Stimulated activated CD8-positive, alpha-beta memory T cell treated with anti-CD3 and anti-CD28 coated beads, Interleukin-2, amount 100 ng/mL, for 1 hour (primary cell): ENCODE measurements at places on chromosomes 3 and 15.
A peak's percentile ranks its signal among the peaks of the same experiment; 100 is the strongest.

- no peak for DNase-seq
These were observed 1.8 kb upstream of the SH2D7 start for GRCh38 chr15:78090422-78091063.

GRCh38 chr3:130393594-130393993 lies 48.1 kb downstream of the COL6A5 start:
- DNase-seq: no peak

DNA sequence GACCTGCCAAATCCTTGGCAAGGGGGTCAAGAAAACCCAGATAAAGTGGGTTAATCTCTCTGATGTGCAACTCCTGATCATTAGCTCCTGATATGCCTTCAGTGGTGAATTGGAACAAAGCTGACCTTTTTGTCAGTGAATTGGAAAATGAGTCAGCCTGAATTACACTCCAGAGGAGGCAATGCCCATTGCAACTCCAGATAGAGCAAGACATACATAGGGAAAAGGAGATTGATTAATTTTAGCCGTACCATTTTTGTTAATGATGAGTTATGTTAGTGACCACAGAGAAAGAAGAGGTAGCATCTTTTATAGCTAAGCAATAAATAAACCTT lies 195.2 kb upstream of the CADPS start:
- no peak for DNase-seq

DNA sequence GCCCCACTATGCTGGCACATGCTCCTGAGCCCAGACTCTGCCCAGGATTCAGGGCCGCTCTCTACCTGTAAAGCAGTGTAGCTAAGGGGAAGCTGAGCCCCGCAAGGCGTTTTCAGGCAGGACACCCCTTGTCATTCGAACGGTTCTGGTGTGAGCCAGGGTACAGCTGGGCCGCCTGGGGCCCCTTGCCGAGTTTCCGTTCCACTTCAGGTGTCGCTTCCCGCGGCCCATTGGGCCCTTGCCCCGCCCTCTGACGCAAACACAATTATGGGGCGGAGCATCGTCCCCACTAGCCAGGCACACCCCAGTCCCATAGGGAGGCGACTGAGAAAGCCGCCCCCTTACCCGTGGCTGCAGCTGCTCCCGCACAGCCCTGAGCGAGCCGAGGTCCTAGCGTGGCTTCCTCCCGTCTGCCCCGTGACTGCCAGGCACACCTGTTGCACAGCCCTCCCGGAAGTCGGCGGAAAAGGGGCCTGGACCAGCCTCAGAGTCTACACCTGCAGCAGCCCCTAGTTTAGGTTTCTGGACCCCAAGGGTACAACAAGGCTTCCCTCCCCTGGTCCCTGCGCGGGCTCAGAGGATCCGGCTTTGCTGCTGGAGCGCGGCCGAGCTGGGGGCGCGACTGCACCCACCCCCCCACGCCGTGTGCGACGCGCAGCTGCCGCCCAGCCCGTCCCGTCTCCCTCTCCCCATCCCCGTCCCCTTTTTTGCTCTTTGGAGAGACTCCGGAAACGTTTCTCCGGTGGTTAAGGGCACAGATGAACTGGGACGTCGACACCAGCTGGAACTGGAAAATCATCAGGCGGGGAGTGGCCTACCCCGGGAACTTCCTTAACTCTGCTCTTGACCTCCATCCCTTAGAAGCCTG lies at the start of gene PLSCR2:
Gene PLSCR2 (minus strand): TSS at position 412 of the 868 bp plus-strand sequence. CDS start 9,657 bp downstream, outside the sequence.
- peak; percentile 54 for DNase-seq

GRCh38 chr15:25801586-25802284 lies 61.4 kb downstream of the ATP10A start:
- no peak for DNase-seq

GRCh38 chr3:190621927-190622326 lies 108.0 kb downstream of the IL1RAP start:
- no peak for DNase-seq

DNA sequence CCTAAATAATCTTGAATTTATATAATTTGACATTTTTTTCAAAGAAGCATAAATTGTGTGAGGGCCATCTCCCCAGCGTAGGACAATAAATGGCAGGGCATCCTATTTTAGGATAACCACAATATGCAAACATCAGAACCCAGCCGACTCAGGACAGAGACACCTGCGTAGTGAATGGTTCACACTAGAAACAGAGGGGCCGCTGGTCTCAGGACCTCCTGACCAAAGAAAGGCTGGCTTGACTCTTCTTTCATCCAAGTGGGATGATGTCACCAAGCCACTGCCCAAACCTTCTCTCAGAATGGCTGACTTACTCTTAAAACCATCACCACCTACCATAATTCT lies 162.1 kb downstream of the FOXP1 start:
- DNase-seq: no peak

GRCh38 chr3:44902628-44903027 lies 28.2 kb downstream of the TGM4 start:
- no peak for DNase-seq
